Sciatic nerve (tissue), 2 donors: ENCODE measurements at places on chromosomes 11 and 22.

- DNase-seq: no peak
Observed at GRCh38 chr11:35608502-35608901, 9.8 kb upstream of the FJX1 start.

DNA sequence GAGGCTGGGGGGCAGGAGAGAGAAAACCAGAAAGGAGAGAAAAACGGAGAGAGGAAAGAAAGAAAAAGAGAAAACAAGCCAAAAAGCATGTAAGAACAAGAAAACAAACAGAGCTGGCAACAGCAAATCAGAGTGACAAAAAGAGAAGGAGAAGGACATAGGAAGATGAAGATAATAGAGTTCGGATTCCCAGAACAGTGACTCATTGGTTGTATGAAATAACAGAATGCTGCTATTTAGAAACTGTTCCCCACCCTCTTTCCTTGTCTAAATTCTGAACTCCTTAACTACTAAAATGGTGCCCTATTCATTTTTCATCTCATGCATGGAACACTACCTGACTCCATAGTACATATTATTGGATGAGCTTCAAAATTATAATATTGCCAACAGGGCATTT is 317.4 kb downstream of the C11orf87 start:
- no peak for DNase-seq

DNA sequence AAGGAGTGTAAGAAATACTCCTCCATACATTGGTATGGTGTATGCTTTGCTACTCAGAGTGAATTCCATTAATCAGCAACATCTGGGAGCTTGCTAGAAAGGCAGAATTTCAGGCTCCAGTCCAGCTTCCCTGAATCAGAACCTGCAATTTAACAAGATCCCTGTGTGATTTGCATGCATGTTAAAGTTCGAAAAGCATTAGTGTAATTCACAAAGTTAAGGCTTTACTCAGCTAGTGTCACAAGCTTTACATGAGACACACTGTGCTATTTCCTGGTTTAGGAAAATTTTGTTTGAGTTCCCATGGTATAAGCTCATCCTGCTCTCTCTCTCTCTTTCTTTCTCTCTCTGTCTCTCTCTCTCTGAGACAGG is 37.0 kb upstream of the HEPHL1 start:
- no peak for DNase-seq

GRCh38 chr11:19683141-19683805 is 29.4 kb upstream of the NAV2 start:
- no peak for DNase-seq

- DNase-seq: no peak
Observed at GRCh38 chr22:33180356-33180755, 122.2 kb upstream of the SYN3 start.

DNA sequence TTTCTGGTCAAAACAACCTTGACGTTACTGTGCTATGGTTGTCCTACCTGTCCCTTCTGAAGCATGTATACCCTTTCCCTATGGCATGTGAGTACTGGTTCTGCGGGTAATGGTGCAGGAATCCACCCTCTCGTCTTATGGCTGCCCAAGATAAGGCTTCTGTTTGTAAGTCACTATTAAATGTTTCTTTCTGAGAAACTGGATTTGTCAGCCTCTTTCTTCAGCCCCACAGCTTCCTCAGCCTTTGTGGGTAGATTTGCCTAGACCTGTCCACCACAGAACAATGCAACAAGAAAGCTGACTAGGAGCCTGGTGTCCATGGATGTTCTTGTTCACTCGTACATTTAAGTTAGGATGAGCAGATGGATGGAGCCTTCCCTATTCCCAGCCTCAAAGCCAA is 14.4 kb downstream of the MMP7 start:
- no peak for DNase-seq

DNA sequence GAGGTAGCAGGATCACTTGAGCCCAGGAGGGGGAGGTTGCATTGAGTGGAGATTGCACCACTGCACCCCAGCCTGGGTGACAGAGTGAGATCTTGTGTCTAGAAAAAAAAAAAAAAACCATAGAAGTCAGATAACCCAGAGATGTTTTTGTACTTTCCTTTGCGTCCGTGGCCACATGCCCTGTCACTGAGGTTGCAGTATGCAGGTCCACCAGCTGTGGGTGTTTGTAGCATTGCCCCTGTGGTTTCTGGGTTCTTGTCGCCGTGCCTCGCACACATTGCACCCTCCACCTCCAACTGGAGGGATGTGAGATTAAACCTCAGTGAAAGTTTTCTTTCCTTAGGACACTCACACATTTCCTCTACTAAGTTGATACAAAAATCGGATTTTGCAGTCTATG is 70.3 kb downstream of the TNRC6B start:
- no peak for DNase-seq

GRCh38 chr11:123093739-123094138 is 31.8 kb upstream of the HSPA8 start:
- no peak for DNase-seq

DNA sequence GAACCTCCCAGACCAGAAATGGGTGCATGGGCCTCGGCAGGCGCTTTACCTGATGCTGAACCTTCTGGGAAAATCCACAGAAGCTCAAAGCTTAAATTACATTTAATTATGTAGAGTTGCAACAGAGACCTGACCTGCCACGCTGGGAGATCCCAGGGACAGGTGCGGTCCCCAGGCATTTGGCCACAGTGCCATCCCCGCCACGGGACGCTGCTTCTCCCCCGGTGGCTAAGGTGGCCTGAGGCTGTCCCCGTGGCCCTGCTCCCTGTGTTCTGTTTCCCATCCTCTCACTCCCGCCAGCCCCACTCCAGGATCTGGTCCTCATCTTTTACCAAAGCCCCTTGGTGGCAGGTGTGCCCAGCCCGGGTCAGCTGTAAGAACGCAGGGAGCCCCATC is 39.6 kb downstream of the GRAMD4 start:
- DNase-seq: no peak

GRCh38 chr22:42879371-42880021 is 22.4 kb upstream of the ARFGAP3 start:
- DNase-seq: no peak

GRCh38 chr11:43427971-43428370 is 69.3 kb downstream of the TTC17 start:
- DNase-seq: no peak

DNA sequence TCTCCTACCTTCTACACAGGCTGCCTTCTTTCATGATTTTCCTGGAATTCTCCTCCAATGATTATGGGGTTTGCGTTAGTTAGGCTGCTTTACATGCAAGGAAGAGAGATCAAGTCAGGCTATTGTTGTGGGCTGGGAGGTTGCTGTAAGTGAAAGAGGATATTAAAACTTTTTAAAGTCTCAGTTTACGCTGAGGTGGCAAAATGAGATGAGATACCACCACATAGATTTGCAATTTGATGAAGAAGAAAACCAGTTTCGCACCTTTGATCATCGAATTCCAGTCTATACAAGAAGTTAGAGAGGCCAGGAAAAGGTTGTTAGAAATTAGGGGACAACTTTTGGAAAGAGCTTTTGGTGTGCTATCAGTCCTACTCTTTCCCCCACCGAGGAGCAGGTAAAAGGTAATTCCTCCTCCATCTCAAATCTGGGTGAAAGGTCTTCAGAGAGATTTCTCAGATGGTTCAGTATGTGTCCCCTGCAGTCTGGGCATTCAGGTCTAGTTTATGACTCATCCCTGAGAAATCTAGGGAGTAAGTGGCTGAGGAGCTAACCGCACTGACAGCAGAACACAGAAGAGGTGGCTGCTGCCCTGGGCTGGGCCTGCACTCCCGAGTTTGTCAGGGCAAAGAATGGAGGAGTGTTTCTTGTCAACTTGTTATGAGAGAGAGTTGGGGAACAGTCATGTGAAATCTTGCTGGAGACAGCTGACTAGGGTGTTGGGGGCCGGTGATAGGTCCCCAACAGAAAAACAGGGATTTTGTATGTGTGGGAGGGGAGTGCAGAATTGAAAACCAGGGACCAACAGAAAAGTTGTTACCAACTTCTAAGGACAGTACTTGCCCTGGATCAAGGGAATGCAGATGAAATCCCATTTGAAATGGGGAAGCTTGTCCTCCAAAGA is 34.7 kb downstream of the CCDC83 start:
- no peak for DNase-seq

GRCh38 chr11:92595052-92595451 is 370.4 kb downstream of the FAT3 start:
- DNase-seq: no peak

DNA sequence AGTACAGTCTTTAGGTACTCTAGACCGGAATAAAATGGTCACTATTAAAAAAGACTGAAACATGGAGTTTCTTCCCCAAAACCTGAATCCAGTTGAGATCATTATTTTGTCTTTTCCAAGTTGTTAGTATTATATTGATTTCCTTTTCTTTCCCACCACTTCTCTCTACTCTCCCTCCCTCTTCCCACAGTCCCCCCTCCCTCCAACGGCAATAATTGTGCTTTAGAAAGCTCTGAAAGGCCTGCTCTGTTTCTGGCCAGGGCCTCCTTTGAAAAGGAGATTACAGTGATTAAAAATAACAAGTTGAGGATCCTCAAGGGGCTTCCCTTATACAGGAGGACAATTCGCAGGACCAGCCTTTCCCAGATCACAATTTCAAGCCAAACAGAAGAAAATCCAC is 3.5 kb downstream of the SPON1 start:
- DNase-seq: no peak

GRCh38 chr11:108135845-108136544 is 14.6 kb downstream of the ACAT1 start:
- no peak for DNase-seq

- DNase-seq: no peak
Observed at GRCh38 chr11:19813158-19813879, 100.7 kb downstream of the NAV2 start.

GRCh38 chr11:3080104-3080503 is 22.9 kb upstream of the CARS1 start:
- no peak for DNase-seq

DNA sequence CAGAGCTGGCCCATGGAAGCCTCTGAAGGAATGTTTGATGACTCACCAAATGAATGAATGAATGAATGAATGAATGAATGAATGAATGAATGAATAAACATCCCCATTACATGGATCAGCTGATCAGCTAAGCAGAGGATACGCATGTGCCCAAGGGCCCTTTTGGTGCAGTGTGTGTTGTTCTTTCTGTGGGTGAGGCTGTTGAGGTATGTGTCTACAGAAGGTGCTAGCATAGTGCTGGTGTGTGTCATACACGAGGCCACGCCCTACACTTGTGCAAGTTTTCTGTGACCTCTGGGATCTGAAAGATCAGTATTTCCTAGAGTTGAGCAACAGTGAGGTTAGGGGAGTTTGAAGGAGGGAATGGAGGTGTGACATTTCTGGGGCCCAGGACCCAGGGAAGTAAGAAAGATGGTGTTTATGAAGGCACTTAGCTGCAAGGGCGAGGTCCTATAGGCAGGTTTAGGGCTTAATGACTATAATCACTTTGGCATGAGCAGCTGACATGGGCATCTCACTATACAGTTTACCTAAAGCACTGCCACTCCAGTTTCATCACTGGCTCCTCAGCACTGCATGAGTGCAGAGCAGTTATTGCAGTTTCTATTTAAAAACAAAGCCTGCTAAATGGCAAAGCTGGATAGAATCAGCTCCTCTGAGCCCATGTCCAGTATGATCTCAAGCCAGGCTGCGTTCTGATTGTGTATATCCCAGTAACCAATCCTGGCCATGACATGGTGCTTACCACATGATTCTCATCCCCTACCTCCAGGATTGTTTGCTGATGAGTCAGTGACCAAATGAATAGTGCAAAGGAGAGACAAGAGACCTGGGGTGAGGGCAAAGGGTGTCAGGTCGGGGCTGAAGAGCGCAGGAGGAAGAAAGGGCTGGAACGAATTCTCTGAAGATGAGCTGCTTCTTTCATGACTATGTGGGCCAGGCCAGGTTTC is 36.4 kb upstream of the E2F8 start:
- DNase-seq: no peak

DNA sequence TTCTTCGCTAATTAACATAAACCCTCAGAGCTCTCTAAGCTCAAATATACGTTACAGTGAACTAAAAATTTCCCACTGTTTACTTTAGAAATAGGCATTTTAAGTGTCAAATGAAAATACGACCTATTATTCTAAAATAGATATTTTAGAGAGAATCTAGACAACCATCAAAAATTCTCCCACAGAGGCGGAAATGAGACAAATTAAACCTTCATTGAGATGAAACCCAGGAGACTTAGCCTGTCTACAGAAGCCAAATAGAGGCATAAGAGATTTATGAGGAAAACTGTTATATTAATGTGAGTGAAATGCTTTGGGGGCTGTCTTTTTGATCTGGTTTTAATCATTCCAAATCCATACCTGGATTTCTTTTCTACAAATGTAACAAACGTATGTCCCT is 232.0 kb upstream of the GRIA4 start:
- no peak for DNase-seq

GRCh38 chr11:82080160-82080559 is 653.5 kb downstream of the FAM181B start:
- DNase-seq: no peak

- DNase-seq: no peak
Observed at GRCh38 chr11:34567733-34568132, 53.2 kb upstream of the EHF start.

GRCh38 chr11:80007616-80008015 is 566.8 kb upstream of the TENM4 start:
- no peak for DNase-seq

DNA sequence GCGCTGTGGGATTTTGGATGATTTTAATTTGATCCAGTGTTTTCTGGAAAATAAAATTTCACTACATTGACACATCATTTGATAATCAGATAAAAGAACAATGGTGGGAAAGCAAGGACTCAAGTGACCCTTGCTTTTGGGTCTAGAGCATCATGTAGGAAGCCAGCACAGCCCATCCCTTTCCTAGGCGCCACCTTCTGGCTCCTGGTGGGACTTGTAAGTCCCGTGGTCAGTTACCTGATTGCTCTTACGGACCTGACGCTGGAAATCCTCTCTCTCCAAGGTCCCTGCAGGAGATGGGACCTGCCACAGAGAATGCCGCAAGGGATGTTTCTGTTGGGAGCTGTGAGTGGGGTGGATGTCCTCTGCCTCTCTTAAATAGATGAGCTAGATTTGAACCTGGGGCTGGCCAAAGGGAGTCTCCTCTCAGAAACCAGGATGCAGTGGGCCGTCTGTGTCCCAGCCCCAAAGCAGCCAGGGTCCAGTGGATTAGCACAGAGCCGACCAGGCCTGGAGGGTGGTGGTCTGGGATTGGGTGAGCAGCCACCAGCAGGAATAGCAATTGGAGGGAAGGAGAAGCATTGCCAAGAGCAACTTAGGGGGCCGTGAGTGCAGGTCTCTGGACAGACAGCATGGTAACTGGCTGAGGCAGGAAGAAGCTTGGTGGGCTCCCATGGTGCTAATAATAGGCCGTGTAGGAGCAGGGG is 21.7 kb downstream of the TIMP3 start:
- DNase-seq: no peak

- DNase-seq: no peak
Observed at GRCh38 chr22:24529898-24530297, 25.0 kb downstream of the GUCD1 start.

DNA sequence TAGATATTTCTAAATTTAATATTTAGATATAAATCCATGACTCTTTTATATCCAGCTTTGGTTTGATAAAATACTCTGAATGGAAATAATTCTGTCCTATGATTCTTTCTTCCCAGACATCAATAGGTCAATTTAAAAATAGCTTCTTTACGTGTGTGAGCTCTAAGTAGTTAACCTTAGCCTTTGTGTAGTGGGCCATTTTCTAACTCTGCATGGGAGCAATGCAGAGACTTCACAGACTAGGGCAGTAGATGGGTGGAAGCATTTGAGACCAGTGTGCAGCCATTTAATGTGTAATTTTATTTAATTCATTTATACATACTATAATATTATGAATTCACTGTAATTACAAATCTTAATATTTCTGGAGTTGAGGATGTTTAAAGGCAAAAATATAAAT is 23.8 kb downstream of the GAS2 start:
- no peak for DNase-seq
